ENCODE measurements at places on chromosomes 5 and 9.

GRCh38 chr9:94950579-94951323 is 224.3 kb downstream of the AOPEP start:
- no peak for DNase-seq

- DNase-seq: no peak
These were observed 18.3 kb upstream of the SLC6A3 start for GRCh38 chr5:1463326-1464095.

GRCh38 chr5:33114361-33114760 is 326.4 kb upstream of the TARS1 start:
- no peak for DNase-seq

- DNase-seq: no peak
These were observed 23.0 kb downstream of the FRRS1L start for GRCh38 chr9:109143881-109144562.

DNA sequence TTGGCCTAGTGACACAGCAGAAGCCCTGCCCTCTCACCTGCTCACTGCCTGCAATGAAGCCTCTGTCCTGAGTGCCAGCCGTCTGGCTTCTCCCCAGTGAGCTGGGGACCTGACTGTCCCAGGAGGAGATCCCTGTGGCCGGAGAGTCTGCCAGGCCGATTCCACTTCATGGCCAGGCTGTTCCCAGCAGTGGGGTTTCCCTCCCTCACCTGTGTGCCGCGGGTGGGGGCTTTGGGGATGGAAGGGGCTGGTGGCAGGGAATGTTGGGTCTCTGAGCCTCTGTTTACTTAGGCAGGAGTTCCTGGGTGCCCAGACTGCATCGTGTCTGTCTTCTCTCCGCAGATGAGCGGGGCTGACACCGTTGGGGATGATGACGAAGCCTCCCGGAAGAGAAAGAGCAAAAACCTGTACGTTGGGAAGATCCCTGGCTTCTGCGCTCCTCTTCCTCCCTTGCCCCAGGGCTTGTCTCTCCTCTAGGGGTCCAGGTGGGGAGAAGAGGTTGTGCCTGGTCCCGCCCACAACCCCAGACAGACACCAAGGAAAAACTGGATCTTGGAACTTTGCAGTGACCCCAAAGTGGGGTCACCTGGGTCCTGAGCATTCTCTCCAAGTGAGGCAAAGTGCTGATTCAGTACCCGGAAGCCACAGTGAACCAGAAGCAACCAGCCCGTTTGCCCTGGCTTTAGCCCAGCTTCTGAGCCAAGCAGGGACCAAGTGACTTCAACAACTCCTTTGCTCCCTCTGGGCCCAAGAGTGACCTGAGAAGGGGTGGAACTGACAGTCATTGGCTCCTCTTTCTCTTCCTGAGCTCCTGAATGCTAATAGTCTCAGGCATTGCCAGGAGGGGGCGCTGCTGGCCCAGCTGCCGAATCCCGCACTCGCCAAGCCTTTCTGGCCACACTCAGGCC is 127.7 kb downstream of the RGS3 start:
- DNase-seq: no peak

DNA sequence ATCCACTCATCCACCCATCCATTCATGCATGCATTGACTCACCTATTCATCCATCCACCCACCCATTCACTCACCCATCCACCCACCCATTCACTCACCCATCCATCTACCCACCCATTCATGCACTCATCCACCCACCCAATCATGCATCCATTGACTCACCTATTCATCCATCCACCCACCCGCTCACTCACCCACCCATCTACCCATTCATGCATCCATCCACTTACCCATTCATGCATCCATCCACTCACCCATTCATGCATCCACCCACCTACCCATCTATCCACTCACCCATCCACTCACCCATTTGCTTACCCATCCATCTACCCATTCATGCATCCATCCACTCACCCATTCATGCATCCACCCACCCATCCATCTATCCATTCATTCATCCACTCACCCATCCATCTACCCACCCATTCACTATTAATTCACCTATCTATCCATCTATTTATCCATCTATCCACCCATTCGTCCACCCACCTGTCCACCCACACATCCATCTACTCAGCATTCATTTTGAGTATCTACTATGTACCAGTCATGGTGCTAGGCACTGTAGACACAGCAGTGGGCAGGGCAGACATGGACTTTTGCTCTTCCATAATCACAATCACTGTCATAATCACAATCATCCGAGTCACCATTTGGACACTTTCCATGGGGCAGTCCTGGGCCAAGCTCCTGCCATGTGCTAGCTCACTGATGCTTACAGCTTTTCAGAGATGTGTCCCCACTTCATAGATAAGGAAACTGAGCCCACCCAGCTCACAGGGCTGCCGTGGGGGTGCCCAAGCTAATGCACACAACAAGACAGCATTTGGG is 34.4 kb downstream of the HMCN2 start:
- no peak for DNase-seq

GRCh38 chr5:105882956-105883481 is 1787.7 kb downstream of the EFNA5 start:
- no peak for DNase-seq

DNA sequence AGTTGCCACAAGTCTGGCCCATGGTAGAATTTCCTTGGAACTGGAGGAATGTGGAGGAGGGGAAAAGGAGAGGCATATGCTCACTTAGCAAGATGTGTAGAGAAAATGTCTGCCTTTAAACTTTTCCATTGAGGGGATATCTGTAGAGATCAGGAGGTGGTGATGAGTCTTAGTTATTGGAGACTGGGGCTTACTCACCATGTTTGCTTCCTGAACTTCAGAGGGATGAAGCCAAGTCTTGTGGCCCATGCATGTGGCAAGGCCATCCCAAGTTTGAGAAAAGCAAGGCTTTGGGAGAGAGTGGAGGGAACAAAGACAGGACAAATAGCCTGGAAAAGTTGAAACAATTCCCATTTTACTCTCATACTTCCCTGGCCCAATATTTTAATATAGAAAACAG is 124.5 kb downstream of the GDNF start:
- no peak for DNase-seq

GRCh38 chr5:154690488-154690887 is 64.7 kb upstream of the LARP1 start:
- DNase-seq: no peak

DNA sequence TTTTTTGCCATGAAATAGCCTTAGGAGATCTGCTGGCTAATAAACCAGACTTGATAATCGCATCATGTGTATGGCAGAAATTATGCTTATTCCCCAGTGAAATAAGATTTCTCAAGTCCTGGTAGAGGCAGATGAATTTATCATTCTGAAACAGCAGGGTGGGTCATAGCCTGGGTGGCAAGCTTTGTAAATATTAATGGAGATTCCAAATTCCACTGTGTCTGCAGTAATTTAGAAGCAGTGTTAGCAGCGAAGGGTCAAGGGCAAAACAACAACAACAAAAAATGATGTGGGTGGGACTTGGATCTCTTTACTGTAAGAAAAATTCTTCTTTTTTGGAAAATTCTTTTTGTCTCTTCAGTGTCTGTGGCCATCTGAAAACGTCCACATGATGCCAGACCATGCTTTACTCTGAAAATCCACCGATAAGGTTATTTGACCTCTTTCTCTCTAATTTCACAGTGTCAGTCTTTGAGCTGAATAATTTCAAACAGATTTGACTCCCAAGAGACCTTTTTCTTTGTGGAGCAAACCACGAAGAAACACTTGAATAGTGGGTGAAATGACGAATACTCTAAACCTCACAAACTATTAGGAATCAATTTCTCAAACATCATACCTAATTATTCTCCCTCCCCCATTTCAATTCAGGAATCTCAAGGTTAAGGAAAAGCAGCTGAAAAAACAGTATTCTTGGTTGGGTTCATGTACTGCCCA is 106.0 kb upstream of the RPS23 start:
- DNase-seq: no peak

GRCh38 chr9:19161257-19162025 is 34.1 kb upstream of the PLIN2 start:
- no peak for DNase-seq

GRCh38 chr5:37187465-37187977 is 61.7 kb downstream of the CPLANE1 start:
- no peak for DNase-seq

DNA sequence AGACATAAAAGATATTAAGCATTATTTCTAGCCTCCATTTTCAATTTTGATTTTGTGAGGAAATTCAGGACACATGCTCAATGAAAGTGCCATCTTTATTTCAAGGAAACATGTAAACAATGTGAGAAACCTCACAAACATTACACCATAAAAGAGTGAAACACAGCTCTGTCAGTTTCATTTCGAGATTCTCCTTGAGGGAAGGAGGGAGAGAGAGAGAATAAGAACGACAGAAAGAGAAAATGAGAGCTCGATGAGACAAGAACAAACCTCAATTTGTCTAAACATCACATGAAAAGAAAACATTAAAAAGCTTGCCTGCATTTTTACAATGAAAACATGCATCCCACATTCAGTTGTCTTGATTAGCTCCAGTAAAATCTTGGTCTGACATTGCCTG is 553.5 kb upstream of the MEF2C start:
- DNase-seq: no peak

DNA sequence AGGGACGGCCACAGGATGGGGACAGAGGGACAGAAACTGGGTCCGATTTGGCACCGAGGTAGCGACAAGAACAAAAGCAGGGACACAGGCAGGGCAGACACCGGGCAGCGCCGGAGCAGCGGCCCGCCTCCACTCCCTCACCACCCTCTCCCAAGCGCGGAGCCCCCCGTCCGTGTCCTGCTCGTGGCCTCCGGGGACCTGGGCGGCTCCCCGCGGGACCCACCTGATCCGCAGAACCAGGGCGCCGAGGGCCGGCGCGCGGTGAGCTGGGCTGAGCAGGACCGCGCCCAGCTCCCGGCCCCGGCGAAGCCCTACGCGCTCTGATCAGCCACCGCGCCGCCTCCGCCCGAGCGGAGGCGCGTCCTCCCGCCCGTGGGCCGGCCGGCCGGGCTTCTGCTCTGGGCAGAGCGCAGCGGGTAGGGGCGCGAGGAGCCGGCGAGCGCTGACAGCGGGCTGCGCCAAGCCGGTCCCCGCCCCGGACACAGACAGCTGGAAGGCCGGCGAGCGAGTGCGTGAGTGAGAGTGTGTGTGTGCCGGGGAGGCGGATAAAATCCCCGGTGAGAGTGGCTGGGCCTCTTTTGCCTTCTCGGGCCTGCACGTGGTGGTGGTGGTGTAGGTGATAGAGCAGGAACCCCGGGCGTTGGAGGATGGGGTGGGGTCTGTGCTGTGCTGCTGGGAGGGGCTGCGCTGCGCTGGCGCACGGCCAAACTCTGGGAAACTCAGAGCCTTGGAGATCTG is at the start of gene GGTA1:
GGTA1 (minus strand) TSS at position 418 of the 738 bp plus-strand sequence. CDS start 31,922 bp downstream, outside the sequence.
- no peak for DNase-seq

- no peak for DNase-seq
These were observed 29.1 kb downstream of the TRIO start for GRCh38 chr5:14172149-14172795.

- no peak for DNase-seq
These were observed 41.4 kb downstream of the CPLANE1 start for GRCh38 chr5:37207802-37208201.

GRCh38 chr5:137129886-137130680 is 369.0 kb downstream of the SPOCK1 start:
- DNase-seq: peak; percentile 79

DNA sequence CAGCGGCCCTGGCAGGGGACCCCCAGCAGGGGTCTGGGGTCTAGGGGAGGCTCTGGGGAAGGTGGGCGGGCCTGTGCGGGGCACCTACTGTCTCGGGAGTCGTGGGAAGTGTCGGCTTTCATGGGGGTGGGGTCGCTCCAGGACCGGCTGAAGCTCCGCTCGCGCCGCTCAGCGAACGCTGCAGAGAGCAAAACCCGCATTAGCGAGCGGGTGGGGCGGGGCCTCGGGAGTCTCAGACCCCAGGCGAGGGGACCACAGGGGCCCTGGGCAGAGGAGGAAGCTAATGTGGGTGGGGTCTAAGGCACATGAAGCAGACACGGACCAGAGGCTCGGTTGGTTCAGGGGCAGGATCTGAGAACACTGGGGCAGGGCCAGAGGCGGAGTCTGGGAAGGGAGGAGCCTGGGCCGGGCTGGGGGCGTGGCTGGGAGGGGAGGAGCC is 5.5 kb downstream of the NSMF start:
- DNase-seq: no peak

DNA sequence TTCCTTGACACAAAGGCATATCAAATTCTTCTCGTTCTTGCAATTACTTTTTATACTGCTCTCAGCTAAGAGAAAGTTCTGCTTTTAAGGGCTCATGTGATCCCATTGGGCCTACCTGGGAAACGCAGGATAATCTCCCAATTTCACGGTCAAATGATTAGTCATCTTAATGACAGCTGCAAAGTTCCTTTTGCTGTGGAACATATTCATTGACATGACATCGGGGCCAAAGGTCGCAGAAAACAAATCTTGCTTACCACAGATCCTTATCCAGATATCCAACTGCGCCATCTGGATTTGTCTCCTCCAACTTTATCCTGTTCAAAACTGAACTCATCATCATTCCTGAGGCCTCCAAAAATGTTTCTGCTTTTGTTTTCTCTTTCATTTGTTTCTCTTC is 1085.6 kb upstream of the WWC1 start:
- DNase-seq: no peak

GRCh38 chr9:101034222-101034621 is 5.7 kb downstream of the PLPPR1 start:
- no peak for DNase-seq

- no peak for DNase-seq
These were observed 162.9 kb upstream of the FTMT start for GRCh38 chr5:121688781-121689180.

- no peak for DNase-seq
These were observed 736 bp upstream of the FCN2 start for GRCh38 chr9:134879664-134880483.

DNA sequence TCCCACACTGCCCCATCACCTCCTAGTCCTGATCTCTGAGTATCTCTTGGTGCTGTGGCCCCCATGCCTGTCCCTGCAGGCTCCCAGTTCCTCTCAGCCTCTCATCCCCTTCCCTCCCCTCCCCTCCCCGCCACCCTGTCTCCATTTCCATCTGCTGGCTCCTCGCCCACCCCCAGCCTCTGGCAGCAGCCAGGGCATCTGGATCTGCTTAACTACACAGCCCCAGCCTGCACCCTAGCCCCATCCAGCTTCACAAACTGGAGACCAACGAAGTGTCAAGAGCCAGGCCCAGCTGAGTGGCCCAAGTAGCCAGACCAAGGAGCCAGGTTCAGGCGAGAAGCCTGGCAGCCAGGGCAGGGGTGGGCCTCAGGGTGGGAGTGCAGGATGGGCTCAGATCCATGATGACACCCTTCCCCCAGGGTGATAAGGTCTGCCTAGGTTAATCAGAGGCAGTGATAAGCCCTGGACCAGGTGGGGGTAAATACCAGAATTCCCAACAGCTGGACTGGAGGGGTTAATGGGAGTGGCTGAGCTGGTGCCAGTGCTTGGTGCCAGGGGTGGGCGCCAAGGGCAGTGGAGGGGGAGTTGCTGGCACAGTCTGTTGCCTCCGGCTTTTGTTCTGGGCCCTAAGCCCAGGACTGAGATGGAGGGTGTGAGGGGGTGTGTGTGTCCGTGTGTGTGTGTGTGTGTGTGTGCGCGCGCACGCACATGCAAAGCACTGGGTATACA is 2.5 kb downstream of the IL11RA start:
- DNase-seq: peak; percentile 56

GRCh38 chr5:40575921-40576320 is 103.8 kb upstream of the PTGER4 start:
- DNase-seq: no peak

- DNase-seq: no peak
These were observed 92.1 kb downstream of the PDZD2 start for GRCh38 chr5:31731016-31731415.
